ENCODE measurements at places on chromosomes 7 and 10.
A peak's percentile ranks its signal among the peaks of the same experiment; 100 is the strongest.

GRCh38 chr7:11450281-11450680 is 381.7 kb downstream of the THSD7A start:
- DNase-seq, result no peak

- peak; percentile 36 for DNase-seq
Observed at GRCh38 chr10:103493362-103493915, at the start of gene NEURL1. TSS of gene NEURL1 (plus strand) at chr10:103493705. CDS start at chr10:103494388, 683 bp downstream.

DNA sequence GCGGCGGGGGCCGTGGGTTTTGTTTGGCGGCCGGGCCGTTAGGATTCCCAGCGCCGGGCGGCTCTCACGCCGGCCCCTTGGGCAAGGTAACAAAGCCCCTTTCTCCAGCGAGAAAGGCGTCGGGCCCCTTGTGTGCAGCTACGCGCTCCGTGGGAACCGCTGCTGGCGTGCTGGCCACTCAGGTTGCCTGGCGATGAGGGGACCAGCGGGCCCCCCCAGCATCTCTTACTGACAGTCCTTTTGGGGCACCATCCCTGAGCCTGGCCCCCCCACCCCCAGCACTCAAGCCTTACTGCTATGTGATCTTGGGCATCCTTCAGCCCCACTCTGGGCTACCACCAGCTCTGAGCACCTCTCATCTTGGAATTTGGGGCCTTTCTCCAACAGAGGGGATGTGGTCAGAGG is 1.8 kb downstream of the LFNG start:
- peak; percentile 21 for DNase-seq

DNA sequence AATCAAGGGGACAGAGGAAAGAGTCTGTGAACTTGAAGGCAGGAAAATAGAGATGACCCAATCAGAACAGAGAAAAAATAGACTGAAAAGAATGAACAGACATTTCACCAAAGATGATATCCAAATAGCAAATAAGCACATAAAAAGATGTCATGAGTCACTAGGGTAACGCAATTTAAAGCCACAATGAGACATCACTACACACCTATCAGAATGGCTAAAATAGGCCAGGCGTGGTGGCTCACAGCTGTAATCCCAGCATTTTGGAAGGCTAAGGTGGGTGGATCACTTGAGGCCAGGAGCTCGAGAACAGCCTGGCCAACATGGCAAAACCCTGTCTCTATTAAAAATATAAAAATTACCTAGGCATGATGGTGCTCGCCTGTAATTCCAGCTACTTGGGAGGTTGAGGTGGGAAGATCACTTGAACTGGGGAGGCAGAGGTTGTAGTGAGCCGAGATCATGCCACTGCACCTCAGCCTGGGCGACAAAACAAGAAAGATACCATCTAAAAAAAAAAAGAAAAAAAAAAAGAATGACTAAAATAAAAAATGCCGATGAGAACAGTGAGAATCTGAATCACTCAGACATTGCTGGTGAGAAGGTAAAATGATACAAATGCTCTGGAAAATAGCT is 100.9 kb downstream of the LHPP start:
- no peak for DNase-seq

DNA sequence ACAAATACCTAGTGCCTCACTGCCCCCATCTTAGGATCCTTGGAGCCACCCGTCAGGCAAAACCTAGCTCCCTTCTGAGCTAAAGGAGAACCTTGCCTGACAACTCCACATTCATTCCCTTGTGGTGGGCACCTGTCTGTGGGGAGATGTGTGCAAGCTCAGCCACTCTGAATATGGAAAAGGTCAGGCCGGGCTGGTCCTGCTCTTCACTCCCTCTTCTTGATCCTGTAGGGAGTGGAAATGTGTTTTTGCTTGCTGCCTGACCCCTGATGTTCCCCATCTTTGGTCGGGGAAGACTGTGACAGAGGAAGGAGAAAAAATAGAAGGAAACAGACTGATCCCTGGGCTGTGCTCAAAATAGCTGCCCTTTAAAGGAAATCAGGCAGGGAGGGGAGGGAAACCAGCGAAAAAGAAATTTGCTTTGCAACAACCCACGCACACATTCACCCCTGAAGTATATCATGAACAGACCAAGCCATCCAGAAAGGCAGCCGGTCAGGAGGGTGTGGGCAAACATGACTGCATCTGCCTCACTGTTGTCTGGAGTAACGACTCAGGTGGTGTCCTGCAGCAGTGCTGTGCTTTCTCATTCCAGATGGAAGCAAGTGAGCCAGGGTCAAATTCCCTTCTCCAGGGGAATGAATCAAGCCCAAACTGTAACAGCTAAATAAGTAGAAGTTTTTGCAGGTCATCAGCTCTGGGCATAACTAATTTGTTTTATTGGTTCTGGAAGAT is 74.0 kb downstream of the SCRN1 start:
- DNase-seq, result no peak

- peak; percentile 44 for DNase-seq
Observed at GRCh38 chr10:100046021-100046486, 35.6 kb downstream of the CPN1 start.

- no peak for DNase-seq
Observed at GRCh38 chr7:19872094-19872493, 98.7 kb upstream of the TMEM196 start.

- DNase-seq, result no peak
Observed at GRCh38 chr10:91034494-91035159, 113.7 kb upstream of the ANKRD1 start.

- DNase-seq, result no peak
Observed at GRCh38 chr10:112979927-112980326, 29.9 kb downstream of the TCF7L2 start.

DNA sequence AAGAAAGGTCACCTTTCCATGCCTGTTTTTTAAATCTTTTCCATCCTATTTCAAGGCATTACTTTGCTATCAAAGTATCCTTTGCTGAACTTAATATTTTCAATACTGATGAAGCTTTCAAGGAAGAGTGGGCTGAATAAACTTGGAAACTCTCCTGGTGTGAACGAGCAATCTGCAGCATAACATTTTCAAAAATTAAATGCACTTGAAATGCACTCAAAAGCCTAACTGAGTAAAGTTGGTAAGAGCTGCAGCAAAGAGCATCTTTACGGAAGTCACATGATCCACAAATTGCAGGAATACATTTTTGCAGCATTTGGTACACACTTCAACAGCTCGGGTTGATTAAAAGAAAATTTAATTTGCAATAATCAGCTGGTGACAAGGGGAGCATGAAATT is 367.3 kb downstream of the PHTF2 start:
- no peak for DNase-seq

DNA sequence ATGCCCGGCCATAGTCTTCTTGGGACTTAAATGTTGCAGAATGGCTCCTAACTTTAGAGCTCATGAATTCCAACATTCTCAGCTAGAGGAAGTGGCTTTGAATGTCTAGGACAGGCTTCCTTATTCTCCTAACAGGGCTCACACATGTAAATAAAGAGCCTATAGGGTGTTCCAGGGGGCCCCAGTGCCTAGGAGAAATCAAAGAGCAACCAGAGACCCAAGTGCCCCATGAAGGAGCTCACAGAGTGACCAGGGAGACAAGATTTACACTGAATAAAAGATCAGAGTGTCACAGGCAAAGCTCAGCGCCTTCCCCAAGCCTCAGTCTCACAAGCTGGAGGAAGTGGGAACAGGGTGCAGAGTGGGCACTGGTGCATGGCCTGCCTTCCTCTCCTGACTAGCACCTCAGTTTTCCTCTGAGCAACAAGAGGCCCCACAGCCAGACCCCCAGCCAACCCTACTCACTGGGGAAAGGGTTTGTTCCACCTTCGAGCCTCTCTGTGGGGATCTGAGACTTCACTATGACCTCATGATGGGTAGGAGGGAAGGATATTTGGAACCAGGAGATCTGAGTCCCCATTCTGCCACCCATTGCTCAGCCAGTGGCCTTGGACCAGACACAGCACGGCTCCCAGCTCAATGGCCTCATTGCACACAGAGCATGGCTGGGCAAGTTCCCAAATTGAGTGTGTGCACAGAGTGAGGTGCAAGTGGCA is 16.0 kb downstream of the TMEM273 start:
- no peak for DNase-seq

Measured in NCI-H2081 (cell line).